ENCODE measurements at places on chromosomes 1 and 21.

GRCh38 chr1:152411134-152411533 is 2.9 kb downstream of the CRNN start:
- DNase-seq: no peak

DNA sequence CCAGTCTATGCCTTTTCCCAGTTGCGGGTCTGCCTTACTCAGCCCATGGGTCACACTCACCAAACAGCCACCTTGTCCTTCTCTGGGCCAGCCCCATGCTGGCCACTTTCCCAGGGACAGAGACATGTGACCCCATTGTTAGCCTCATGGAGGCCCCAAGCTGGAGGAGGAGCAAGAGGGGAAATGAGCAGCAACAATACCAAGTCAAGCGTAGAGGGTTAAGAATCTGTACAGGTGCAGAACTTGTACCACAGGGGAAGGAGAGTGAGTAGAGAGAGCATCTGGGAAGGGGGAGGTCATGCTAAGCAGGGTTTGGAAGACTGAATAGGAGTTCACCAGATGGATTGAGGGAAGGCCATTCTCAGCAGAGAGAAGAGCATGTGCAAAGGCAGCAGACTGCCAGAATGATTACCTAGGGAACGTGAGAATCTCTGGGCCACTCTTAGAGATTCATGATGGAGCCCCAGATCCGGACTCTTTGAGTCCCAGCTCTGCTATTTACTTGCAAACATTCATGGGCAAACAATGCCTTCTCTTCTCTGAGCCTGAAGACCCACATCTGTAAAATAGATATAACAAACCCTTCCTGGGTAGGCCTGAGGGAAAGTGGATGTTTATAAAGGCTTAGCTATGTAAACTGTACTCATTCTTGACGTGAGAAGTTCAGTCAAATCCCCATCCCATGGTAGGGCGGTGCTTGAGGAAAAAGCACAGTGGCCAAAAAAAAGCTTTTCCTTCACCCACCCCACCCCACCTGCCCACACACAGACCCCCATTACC is 2.8 kb upstream of the SLC2A1 start:
- no peak for DNase-seq

- DNase-seq: peak; percentile 11
Observed at GRCh38 chr1:201049248-201049831, 25.8 kb upstream of the KIF21B start.

GRCh38 chr21:38909929-38910328 is 104.2 kb downstream of the ETS2 start:
- DNase-seq: no peak

GRCh38 chr1:89295187-89295586 is 22.5 kb upstream of the GBP5 start:
- DNase-seq: peak; percentile 77

DNA sequence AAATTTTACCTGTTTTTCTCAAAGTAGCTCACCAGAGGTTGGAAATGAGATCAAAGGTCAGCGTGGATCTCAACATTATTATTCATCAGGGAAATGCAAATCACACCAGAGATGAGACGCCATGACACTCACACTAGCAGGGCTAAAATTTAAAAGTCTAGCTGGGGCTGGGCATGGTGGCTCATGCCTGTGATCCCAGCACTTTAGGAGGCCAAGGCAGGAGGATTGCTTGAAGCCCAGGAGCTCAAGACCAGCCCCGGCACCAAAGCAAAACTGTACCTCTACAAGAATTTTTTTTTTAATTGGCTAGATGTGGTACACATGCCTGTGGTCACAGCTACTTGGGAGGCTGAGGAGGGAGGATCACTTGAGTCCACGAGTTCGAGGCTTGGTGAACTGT is 41.4 kb upstream of the PCBP3 start:
- DNase-seq: no peak

DNA sequence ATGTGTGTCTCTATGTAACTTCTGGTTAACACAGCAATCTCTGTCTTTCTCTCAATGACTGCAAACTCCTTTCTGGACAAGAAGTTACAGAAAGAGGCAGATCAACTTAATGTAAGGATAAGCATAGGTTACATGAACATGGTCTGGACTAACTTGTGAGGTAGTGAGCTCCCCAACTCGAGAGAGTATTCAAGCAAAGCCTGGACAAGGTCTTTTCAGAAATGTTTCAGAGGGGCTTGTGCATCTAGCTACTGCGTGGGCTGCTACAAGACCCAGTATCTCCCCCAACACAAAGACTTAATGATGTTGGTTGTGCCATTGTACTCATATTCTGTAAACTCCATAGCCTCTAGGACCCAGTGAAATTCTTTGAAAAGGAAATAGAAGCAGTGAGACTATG is 23.5 kb upstream of the CLSTN1 start:
- DNase-seq: no peak

- DNase-seq: no peak
Observed at GRCh38 chr1:228283043-228283371, 75.2 kb downstream of the OBSCN start.

DNA sequence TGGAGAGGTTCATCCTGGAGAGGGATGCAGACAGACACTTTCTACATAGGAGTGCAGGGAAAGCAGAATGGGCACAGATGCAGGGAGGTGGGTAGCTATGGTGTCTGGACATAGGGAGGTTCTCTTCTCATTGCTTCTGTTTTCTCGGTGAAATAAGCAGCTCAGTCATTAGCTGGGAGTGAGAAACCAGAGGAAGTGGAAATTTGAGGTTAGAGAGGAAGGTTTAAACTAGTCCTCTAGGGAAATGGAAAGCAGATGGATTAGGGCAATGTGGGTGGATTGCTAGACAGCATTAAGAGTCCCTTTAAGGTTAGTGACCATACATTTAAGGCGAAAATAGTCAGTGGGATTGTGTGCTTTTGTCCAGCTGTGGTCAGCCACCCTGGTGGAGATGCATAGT is 39.6 kb downstream of the MPZL1 start:
- DNase-seq: peak; percentile 72

- no peak for DNase-seq
Observed at GRCh38 chr21:31354122-31354521, 10.1 kb upstream of the TIAM1 start.

GRCh38 chr1:94281361-94282142 is 44.2 kb upstream of the ARHGAP29 start:
- no peak for DNase-seq

- no peak for DNase-seq
Observed at GRCh38 chr21:32190493-32191144, 88.2 kb downstream of the MIS18A start.

DNA sequence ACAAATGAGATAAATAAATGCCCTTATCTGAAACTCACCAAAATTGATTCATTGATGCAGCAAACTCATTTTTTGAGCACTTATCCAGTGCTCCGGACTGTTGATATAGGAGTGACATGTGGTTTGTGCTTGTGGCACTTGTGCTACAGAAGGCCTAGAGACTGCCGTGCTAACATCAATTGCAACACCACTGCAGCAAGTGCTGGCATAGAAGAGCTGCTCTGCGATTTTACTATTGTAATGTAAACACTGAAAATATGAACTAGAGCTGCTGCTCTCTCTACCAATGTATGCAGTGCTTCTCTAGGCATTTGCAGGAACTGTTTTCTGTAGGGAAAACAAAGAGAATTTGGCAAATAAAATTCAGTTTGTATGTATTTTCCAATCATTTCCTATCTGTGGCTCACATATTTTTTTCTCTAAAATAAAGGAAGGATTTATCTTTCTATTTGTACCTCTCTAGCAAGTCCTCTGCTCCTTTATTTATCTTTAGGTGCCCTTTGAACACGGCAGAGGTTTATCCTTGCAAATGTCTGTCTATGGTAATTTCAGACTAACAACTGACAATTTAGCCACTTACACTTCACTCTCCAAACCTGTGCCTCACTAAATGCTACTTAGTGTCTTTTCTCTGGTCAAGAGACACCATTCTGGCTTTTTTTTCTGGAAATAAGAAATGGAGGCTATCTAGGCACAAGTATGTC is 409.5 kb upstream of the ADGRL2 start:
- no peak for DNase-seq

GRCh38 chr1:162383091-162383490 is 1.6 kb downstream of the C1orf226 start:
- no peak for DNase-seq

DNA sequence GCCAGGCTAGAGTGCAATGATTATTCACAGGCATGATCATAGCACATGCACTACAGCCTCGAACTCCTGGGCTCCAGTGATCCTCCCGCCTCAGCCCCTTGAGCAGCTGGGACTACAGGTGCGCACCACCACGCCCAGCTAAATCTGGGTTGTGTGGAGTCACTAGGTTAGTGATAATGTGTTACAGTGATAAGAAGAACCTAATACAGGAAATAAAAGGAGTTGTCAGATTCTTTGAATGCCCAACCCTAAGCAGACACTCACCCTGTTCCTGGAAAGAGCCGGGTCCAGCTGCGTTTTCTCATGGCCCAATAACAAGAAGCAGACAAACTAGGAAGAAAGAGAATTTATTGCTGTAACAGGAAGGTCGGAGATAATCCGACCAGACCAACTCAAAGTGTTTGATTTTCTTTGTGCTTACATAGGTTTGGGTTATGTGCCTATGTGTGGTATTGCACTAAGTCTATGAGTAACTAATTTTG is 8.8 kb downstream of the IFNGR2 start:
- no peak for DNase-seq

GRCh38 chr1:233294913-233295236 is 650 bp downstream of the PCNX2 start:
- DNase-seq: peak; percentile 82

DNA sequence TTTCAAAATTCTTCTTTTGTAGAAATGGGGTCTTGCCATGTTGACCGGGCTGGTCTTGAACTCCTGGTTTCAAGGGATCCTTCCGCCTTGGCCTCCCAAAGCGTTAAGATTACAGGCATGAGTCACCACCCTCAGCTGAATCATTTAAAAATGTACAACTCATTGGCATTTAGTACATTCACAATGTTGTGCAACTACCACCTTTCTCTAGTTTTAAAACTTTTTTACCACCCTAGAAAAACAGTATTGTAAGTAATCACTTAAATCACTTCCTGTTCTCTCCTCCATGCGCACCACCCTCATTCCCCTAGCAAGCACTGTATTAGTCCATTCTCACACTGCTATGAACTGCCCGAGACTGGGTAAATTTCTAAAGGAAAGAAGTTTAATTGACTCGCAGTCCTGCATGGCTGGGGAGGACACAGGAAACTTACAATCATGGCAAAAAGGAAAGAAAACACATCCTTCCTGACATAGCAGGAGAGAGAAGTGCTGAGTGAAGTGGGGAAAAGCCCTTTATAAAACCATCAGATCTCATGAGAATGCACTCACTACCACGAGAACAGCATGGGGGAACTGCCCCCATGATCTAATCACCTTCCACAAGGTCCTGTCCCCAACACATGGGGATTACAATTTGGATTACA is 14.4 kb upstream of the THEM5 start:
- DNase-seq: peak; percentile 81

DNA sequence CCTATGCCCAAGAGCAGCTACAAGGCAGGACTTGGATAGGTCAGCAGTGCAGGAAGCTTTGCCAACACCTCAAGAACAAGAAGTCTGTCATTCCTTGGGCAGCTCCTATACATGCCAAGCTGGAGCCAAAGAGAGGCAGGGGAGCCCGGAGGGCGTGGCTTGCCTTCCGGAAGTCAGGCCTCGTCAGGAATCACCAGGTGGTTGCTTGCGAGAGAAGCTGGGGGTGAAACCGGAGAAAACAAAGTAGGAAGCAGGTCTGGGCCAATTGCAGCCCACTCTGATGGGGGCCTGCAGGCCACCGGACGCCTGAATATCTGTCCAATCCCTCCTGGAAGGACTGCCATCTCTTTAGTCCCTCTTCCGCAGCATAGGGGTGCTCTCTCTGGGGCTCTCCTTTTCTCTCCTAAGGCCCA is 794 bp upstream of the FAM76A start:
- DNase-seq: peak; percentile 21

DNA sequence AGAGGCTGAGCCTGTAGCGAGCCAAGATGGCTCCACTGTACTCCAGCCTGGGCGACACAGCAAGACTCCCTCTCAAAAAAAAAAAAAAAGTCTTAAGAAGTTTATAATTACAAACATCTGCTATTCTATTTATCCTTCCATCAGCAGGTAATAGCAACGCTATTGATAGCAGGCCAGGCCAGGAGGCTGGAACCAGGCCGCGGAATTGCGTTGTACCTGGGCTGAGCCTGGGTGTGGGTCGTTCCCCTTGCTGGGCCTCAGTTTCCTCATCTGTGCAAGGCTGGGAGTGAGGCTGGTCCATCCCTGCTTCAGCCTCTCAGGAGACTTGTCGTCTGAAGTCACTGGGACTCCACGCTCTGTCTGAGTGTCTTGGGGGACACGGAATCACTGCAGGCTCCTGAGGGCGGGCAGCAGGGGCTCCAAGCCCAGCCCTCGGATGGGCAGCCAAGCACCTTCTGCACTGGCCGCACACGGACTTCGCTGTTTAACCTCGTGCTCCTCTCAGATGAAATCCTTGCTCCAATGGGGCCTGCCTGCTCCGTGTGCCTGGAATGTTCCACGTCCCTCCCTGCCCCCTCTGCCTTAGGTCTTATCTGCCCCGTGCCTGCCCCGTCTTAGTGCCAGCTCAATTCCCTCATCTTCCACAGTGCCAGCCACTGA is 103.9 kb upstream of the C1orf174 start:
- DNase-seq: no peak

- no peak for DNase-seq
Observed at GRCh38 chr1:41386196-41386663, 25.0 kb downstream of the FOXO6 start.
